NCI-H2171 (cell line): ENCODE measurements at places on chromosomes 2 and 18.

DNA sequence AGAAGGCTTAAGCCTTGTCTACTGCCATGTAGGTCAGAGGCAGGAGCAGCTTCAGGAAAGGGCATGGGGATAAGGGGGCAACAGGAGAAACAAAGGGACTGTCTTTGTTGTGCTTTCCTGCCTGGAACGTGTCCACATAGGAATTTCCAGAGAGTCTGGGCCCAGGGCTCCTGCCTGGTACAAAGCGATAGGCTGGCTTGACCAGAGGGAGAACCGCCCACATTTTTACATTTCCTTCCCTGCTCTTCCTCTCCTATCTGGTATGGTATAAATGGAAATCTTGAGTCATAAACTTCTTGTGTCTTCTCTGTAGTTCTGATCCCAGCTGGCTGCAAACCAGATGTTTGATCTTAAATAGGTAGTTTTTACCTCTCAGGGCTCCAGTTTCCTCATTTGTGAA lies 414.8 kb downstream of the HRH4 start:
- DNase-seq = no peak

DNA sequence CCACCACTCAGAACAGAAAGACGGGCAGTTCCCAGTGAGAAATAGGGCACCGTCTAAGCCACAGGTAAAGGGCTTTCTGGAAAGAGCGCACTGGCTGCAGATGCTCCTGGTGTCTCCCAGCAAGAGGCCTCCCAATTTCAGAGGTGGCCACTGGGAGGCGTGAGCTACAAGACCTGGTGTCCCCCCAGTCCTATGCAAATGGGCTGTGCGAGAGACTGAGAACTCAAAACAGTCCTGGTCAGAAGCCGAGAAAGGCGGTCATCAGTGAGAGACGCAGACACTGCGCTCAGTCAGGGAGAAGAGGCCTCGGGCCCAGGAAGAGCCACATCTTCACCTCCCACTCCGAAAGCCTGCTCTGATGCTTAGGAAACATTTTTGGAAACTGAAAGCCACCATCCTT lies 179.5 kb downstream of the EIPR1 start:
- DNase-seq = no peak

DNA sequence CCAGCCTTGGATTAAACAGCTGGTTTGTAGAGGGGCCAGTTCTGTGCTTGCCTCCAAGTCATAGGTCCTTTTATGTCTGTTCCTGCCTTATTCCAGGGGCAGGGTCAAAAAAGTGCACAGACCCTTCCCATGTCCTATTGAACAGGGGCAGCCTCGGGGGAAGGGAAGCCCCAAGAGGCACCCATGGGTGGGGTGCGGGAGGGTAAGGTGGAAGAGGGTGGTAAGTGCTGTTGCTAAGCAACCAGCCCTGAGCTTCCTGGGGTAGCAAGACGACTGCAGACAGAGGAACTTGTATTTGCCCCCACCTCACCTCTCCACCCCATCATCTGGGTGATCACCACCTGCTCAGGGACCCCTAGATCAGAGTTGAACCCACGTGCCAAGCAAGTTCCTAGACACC lies 7.7 kb downstream of the DNMT3A start:
- DNase-seq = no peak

GRCh38 chr18:6714010-6714409 lies 15.5 kb upstream of the ARHGAP28 start:
- DNase-seq = no peak

GRCh38 chr2:165667375-165667774 lies 126.7 kb downstream of the GALNT3 start:
- DNase-seq = no peak

DNA sequence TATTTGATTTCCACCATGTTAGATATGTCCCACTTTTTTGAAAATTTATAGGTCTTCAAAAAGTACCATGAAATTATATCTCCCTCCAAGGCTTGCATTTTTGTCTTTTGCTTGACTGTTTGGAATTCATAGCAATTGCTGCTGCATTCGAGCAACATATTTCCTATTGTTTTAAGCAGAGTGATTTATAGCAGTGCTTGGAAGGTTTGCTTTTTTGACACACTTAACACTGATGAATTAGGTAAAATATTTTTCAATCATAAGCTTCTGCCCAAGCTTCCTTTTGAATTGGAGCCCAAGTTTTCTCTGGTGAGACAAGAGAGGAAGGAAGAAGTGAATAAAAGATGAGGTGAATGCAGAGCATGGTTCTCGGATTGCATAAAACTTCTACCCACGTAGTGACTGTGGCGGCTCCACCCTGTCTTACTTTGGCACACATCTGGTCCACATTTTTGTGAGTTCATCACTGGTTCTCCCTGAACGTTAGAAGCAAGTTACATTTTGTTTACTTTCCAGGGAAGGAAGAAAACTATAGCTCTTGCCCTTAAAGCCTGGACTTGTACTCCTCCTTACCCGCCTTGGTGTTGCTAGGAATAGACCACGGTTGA lies 667.0 kb downstream of the TSN start:
- no peak for DNase-seq

GRCh38 chr18:76480913-76481312 lies 14.1 kb downstream of the ZNF516 start:
- no peak for DNase-seq

- no peak for DNase-seq
Observed at GRCh38 chr2:218782528-218782844, 539 bp downstream of the CYP27A1 start.

DNA sequence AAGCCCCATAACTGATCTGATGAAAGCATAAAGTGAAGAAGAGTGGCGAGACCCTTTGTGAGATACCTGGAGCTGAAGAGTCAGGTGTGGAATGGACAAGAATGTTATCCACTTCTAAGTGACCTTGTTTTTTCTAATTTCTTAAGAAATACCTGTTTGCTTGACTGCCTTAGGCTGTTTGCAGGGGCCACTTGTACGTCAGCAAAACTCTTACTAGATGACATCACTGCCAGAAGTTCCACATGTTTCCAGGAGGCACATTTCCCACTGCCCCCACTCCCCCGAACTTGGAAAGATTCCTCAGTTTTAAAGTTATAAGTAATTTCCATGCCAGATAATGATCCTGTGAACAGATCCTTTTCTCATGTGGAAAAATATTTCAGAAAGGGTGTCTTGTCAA lies 8.0 kb downstream of the EPAS1 start:
- no peak for DNase-seq

DNA sequence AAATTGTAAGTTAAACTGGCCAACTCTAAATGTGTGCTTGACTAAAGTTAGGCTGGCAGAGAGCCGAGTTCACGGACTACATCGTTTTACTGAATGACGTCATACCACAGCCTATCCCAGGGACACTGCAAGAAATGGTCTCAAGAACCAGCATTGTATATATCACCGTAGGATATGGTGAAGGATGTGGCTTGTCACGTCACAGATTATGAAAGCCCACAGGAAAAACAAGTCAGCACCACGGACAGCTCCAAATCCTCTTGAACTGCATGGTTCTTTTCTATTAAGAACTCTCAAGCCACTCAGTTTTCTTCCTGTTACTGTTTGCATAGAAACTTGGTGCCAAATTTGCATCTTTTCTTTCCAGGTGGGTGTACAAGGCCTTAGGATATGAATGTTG lies 85.1 kb upstream of the ACAA2 start:
- DNase-seq = no peak

DNA sequence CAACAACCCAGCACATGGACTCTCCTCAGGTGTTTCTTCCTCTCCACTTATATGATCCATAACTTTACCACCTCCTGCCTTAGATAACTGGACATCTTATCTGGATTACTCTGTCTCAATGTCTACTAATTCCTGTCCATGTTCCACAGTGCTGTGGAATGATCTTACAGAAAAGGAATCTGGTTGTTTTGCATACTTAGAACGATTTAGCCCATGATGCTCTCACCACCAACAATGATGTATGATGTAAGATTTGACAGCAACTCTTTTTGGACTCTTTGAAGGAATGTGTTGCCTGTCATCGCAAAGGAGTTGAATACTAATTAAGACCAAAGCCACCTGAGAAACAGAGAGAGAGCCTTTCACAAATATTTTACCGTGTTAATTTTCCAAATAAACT lies 37.7 kb upstream of the SYT4 start:
- DNase-seq = no peak

GRCh38 chr18:78595924-78596573 lies 383.6 kb upstream of the SALL3 start:
- no peak for DNase-seq

- no peak for DNase-seq
Observed at GRCh38 chr18:2050702-2051201, 520.6 kb downstream of the METTL4 start.

- peak; percentile 3 for DNase-seq
Observed at GRCh38 chr2:21944536-21944935, 820.8 kb downstream of the TDRD15 start.

DNA sequence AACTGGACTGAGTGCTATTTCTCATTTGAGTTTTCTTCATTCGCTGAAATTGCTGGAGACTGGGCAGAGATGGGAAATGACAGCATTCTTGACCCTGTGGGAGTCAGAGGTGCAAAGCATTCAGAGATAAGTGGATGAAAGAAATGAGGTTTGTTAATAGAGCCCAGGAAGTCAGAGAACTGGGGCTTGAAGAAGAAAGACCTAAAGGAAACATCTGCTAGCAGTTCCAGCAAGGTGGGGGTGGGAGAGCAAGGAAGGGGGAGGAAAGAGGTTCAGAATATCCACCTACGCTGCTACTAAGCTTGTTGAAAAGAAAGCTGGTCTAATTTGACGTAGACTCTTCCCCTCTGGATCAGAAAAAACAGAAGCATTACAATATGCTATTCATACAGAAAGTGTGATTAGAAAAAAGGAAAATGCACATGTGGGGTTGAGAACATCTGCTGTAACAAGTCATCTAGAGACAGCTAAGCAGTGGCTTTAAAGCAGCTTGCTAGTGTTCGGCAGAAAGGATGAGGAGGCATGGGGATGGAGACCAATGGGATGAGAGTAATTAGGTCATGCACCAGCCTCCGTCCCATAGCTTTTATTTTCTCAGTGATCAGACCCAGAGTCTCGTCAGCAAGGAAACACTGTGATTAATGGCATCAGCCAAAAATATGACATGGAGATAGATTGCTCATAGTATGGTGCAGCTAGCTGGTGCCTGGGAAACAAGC lies 29.7 kb downstream of the NAB1 start:
- DNase-seq = no peak

GRCh38 chr2:101818531-101819451 lies 121.3 kb downstream of the MAP4K4 start:
- peak; percentile 47 for DNase-seq

- DNase-seq = no peak
Observed at GRCh38 chr2:7559791-7560190, 642.6 kb downstream of the RNF144A start.

DNA sequence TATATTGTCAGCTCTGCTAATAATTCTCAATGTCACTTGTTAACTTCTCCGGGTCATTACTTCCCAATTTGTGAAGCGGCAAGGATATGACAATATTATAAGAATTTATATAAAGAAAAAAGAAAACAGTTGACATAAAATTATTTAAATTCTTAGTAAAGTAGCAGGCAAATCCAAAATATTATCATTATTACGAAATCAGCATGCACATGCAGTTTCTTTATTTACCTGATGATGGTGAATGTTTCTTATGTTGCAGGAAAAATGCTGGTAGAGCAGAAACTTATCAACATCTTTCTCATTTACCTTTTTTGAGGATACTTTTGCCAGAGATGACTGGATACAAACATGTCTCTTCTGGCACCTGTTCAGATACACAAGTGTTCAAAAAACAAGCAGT lies 38.1 kb downstream of the SRBD1 start:
- DNase-seq = no peak

GRCh38 chr2:168180483-168180882 lies 66.9 kb downstream of the STK39 start:
- DNase-seq = no peak

- no peak for DNase-seq
Observed at GRCh38 chr2:226435146-226435545, 364.5 kb downstream of the IRS1 start.

DNA sequence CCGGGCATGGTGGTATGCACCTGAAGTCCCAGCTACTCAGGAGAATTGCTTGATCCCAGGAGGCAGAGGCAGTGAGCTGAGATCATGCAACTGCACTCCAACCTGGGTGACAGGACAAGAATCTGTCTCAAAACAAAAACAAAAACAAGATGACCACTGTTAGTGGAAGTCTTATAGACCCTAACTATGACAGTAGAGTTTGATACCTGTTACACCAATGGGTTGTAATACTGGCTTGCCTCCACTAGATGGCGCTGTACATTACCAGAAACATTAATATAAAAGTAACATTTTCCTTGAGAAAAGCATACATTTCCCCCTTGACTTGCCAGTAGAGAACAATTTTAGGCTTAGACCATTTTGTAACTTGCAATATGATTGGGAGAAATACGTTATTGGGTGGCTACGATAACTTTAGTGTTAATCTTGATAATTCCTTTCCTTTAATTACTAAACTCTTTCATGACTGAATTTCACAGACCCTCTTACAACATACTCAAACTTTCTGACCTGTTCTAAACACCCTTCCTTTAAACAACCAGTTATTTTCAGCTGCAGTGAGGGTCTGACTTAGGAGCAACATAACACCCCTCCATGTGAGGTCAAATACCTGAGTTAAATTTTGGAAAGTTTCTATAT lies 19.5 kb downstream of the SLC25A52 start:
- DNase-seq = peak; percentile 0

DNA sequence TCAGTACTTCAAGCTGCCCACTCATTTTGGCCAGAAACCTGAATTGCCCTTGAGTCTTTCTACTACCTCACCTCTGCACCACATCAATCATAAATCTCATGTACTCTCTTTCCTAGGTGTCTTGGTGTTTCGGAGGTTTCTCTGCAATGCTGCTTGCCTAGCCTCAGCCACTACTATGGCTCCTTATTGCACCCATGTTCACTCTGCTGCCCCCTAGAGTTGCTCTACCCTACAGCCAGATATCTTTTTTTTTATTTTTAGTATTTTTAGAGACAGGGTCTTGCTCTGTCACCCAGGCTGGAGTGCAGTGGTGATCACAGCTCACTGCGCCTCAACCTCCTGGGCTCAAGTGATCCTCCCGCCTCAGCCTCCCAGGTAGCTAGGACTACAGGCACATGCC lies 413.0 kb downstream of the PTPRM start:
- no peak for DNase-seq

DNA sequence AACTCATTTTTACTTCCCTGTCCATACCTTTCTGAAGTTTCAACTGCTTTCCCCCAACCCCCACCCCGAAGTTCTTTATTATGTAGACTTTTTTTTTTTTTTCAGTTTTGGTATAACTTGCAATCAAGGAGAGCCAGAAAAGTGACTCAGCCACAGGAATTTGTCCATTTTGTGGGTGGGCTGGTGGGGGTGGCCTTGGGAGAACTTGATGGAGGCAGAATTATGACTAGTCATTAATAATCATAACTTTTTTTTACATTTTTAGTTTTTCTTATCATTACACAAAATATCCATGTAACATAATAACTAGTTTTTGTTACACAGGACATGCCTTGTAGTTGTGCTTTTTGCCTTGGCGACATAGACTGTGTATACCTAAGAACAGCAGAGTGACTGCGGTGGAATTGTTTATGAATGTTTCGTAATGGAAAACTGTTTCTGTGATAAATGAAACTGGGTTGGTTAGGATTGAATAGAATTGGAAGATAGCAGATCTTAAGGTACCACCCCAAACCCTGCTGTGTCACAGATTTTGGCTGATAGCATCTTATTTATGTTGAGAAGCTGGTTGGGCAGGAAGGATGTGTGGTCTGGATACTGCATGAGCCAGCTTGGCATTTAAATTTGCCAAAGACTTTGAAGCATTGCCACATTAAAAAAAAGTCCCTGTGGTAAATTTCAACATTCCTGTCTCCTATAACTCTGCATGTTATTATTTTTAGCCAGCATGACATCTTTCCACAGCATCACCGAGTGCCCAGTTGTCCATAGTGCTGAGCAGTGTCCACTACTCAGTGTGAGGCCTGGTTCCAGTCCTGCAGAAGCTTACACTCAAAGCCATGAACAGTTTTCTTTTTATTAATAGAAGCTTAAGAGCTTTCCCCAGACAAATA lies 30.7 kb downstream of the LYPD6B start:
- no peak for DNase-seq
